ENCODE measurements at places on chromosomes 6 and 20. TPM values are rescaled to one million over a fixed set of nuclear protein-coding genes. Genes with fewer than 3 reads are reported as not detected.

DNA sequence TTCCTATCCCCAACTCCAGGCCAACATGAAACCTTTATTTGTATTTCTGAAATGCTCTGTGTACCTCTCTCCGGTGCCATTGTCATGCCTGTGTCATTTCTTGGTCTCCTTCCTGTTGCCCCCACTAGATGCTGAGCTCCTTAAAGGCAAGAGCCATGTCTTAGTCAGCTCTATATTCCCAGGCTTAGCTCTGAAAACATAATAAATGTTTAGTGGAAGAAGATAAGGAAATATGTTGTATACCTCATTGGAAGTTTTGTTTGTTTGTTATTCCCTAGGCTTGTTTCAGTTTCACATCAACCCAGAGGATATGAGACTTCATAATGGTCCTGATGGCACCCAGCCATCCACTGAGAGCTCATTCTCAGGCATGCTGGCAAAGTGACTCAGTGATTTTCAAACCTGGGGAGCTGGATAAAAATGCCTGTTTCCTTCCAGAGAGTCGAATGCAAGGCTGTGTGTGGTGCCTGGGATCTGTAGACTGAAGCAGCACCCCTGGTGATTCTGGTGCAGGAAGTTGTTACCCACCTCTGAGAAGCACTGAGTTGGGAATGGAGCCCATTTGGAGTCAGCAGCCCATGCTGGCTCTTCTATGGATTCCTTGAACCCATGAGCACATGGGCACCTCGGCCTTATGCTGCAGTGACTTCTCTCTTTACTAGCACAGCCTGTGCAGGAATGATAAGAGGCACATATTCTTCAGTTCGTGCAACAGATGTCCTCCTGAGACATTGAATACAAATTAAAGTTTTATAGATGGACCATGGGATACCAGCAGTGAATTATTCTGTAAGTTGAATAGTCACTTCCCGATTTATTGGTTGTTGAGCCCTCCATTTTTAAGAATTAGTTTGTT, 205.2 kb downstream of the FARS2 start:
- no peak for DNase-seq
- no peaks in the 10 kb centered on the region for H3K36me3 ChIP-seq

CLPSL2 gene
- not detected for total RNA-seq

BNIP5 gene
- not detected for total RNA-seq

DNA sequence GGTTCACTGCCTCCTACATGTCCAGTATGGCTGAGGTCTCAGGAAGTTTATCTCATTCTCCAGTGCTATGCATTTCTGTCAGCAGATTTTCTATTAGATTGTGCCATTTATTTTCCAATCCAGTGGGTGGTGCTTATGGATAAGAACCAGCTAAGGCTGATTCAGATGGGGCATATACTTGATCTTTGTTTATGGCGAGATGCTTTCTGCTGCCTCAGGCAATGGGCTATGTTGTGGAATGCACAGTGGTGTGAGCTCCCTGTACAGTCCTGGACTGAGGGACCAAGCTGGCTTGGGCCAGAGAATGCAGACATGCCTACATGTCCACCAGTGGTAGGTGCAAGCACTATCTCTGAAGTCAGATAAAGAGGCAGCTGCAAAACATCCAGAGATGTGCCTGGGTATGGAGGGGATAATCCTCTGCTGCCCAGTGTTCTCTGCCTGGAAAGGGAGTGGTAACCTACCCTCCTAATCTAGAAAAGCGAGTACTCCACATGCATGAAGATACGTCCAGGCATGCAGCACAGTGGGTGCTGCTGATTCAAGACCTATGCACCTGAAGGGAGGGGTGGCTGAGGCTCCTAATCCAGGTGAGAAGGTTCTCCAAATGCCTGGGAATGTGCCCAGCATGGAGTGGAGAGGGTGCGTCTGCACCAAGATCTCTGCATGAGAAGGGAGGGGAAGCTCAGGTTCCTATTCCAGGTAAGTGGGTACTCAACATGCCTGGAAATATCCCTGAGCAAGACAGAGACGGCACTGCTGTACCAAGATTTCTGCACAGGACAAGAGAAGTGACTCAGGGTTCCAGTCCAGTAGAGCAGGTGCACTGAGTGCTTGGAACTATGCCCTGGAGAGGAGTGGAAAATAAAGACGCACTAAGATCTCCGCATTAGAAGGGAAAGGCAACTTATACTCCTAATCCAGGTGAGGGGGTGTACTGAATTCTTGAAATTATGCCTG, 9.4 kb downstream of the CST4 start:
- H3K27me3 ChIP-seq = peaks cover 13% of the 10 kb centered on the region
- no peak for DNase-seq
- no peaks in the 10 kb centered on the region for H3K36me3 ChIP-seq
- H3K27ac ChIP-seq = no peak overlapping the region
- H3K4me1 ChIP-seq = no peaks in the 10 kb centered on the region

GRCh38 chr20:34705008-34705396, 858 bp downstream of the TP53INP2 start:
- peak overlapping the region; percentile 90 for H3K4me3 ChIP-seq
- no peaks in the 10 kb centered on the region for H3K27me3 ChIP-seq
- H3K4me1 ChIP-seq = no peaks in the 10 kb centered on the region
- no peaks in the 10 kb centered on the region for H3K36me3 ChIP-seq
- H3K27ac ChIP-seq = peak overlapping the region; percentile 73

Measured in T-cell (primary cell).